Mucosa of descending colon (tissue), 3 donors: ENCODE measurements at places on chromosomes 5 and 9. TPM values are rescaled to one million over a fixed set of nuclear protein-coding genes. Genes with fewer than 3 reads are reported as not detected.

The SPATA31E1 gene
- total RNA-seq, result not detected

- no peak for DNase-seq
Measured at GRCh38 chr9:122402403-122402871, 31.6 kb downstream of the PTGS1 start.

GRCh38 chr5:113382731-113383130, 52.1 kb downstream of the TSSK1B start:
- no peak for DNase-seq

GRCh38 chr9:84874022-84874421, 204.5 kb downstream of the NTRK2 start:
- DNase-seq, result no peak

DNA sequence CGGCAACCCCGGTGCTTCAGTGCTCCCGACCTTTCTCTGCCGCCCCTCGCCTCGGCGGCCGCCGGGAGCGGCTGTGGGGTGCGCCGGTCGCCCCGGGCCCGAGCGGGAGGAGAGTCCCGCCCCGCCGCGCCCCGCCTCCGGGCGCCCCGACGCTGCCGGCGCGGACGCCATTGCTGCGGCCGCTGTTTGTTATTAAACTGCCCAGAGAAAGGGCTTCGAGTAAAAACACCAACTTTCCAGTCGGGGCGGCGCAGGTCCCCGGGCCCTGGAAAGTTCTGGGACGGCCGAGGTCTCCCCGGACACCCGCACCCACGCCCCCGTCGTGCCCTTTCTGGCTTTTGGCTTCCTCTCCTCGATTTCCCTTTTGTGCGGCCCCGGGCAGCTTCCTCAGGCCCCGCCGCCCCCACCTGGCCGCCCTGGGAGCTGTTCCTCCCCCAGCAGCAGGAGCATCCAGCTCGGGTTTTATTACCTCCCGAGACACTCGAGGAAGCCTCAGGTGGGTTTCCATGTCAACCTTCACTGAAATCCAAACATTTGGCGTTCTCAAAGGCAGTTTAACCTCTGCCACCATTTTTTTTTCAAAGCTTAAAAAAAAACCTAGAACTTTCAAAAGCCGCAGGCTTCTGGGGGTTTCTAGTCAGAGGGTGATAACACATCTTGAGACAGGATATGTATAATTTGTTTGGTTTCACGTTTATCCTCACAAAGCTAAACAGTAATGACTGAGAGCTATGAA, 334.4 kb downstream of the CWC27 start:
- peak; percentile 67 for DNase-seq

- DNase-seq, result no peak
Measured at GRCh38 chr5:14383923-14384322, 197.7 kb upstream of the OTULINL start.
